ENCODE measurements at places on chromosomes 1 and 21.

DNA sequence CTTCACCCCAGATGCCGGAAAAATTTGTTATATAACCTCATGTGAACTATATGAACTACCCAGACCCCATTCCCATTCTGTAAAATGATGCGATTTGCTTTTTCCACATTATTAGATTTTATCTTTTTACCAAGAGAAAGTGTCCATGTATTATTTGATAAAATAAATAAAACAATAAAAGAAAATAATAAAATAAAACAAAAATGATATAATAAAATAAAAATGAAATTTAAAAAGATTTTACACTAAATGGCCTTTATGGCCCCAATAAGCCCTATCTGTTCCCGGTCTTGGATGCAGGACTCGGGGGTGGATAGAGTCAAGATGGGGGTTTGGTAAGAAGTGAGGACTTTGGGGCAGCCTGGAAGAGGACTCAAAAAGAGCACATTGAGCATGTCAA, 357.2 kb downstream of the MATN1 start:
- DNase-seq, result no peak

DNA sequence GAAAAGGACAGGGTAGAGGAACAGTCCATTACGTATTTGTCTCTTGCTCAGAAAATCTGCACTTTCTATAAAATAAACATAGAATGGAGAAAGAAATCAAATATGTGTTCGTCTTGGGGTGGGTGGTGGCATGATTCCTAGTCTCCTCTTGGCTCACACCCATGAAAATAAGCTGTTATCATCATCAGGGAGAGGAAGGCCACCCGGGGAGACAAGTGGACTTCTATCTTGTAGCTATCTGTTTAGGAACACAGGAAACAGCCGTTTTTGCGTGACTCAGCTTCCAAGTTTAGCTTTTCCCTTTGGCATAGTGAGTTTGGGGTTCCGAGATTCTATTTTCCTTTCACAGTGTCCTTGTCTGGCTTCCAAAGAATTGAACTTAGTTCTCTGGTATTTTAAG, 622.3 kb downstream of the PTPRU start:
- no peak for DNase-seq

DNA sequence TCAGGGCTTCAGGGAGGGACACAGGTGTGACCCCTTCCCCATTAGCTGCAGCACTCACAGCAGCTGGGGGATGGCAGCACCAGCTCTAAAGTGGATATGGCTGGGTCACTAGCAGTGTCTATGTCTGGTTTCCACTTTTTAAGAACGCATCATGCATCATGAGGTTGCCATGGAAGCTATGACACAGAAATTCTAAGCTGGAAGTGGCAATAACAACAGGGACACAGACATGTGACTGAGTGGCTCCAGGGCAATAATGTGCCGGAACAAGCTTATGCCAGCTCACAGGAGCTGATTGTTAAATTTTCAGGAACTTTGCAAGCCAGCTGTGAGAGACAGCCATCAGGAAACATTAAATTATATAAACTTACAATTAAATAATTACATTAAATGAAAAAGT, 51.2 kb upstream of the NFASC start:
- DNase-seq, result no peak

DNA sequence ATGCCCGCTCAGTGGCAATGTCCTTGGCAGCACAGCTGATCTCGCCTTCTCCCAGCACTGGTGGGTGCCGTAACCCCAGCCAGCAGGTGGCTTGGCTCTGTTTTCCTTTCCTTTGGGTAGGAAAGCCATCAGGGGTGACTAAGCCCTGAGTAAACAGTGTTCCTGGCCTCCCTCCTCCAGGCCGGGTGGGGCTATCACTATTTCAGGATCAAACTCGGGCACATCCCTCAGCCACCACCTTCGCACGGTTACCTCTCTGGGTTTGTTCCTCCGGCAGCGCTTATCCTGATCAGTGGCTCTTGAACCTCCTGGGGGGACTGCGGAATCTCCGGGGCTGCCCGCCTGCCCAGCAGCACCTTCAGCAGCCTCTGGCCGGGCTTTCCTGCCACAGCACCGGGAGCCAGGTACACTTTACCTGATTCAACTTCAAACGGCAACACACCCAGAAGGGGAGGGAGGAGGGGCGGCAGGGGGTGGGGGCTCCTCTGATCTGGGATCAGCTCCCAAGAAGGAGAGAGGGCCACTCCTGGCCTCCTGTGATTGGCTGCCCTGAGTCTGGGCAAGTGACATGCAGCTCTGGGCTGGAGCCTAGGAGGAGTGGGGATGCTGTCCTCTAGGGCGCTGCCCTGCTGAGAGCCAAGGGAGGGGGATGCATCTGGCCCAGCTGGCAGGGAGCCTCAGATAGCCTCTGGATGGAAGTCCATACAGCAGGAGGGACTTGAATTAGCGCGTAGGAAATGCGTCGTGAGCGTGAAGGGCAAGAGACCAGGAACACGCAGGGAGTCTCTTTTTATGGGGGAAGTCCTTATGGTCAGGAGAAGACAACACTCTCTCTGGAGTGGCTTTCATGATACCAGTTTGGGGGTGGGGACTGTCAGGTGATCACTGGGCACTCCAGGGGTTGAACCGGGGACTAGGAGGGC, at the start of gene ASCL5:
Gene ASCL5, minus strand, starts transcription at position 353 of the 923 bp plus-strand sequence. CDS start 11,812 bp downstream, outside the sequence.
- DNase-seq, result no peak

DNA sequence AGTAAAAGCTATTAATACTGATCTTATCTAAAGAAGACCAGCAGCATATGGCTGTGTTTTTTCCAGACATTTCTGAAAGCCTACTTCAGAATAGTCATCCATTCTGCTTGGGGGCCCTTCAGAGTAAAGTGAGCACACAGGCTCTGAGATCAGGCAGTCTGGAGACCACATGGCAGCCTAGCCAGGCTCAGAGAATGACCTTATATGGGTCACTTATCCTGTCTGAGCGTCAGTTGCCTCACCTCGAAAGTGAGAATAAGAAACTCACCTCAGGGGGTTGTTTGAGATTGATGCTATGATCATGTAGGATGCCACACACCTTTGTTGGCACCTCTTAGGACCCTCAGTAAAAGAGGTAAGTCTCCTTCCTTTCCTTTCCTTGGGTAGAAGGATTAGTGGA, 270.4 kb downstream of the GRIK1 start:
- no peak for DNase-seq

GRCh38 chr1:236066828-236067386, 2.0 kb upstream of the NID1 start:
- DNase-seq, result peak; percentile 82

DNA sequence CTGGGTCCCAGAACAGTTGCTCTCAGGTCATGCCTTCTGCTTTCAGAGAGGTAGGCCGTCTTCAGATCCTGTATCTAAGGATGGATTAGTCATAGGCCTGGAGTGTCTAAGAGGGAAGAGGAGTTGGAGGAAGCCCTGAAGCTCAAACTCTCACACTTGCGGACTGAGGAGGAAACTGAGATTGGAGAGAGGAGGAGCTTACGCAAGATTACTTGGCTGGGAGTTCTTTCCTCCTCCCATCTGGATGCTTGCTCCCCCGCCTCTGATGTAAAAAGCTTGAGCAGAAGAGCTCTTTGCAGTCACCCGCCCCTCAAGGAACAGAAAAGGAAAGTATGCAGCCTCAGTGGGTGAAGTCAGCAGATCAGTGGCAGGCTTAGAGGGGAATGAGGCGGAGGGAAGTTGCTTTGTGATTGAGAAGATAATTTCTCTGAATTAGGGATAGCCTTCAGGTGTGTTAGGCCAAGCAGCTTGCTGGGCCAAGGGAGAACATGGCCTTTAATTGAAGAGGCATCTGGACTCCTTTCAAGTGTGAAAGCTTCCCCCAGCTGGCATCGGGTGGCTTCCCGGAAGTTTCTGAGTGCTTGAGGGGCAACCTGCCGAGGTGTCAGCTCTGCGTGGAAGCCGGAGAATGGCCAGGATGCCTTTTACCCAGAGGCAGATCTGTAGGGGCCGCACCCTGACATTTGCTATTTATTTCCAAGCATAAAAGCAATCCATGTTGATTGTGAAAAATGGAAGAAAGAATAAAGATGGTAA, 6.6 kb downstream of the ADORA1 start:
- DNase-seq, result no peak

DNA sequence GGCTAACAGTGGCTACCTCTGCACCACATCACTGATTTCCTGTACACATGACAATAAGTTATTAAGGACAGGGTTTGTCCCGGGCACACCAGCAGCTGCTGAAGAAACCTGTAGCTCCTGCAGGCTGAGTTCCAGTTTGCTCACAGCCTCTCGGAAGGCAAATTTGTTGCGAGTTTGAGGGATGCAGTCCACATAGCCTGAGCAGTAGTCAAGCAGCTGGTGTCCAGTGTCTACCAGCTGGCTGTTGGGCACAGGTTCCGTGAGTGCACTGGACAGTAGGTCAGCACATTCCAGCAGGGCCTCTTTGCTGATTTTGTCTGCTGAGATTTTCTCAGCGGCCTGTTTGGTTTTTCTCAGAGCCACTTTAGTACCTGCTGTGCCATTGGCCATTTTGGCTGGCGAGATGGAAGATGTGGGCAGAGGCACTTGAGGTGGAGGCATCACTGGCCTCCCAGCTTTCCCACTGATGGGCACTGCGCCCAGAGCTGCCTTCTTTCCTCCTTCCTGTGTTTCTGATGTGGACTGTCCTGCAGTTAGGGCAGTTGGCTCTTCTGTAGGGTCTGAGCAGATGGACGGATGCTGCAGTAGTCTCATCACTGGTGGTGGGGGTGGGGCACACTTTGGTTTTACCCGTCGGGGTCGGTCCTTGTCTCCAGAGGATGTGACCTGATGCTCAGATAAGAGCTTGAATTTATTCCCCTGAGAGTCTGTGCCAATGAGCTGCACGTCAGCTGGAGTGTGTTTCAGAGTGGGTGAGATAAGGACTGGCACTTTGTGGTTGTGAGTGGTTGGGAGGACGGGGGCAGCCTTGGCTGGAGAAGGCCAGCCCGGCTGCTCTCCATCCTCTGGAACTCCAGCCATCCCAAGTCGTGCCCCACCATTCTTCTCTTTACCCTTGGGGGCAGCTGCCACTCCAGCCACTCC, 26.1 kb downstream of the TOR3A start:
- DNase-seq, result no peak

- no peak for DNase-seq
Observed at GRCh38 chr1:21652937-21653743, 16.0 kb downstream of the RAP1GAP start.

Measured in CD4-positive, alpha-beta T cell treated with Interleukin-15 for 1 hour (primary cell).